Foreskin keratinocyte (primary cell): ENCODE measurements at places on chromosomes 5 and 9. TPM values are rescaled to one million over a fixed set of nuclear protein-coding genes. Genes with fewer than 3 reads are reported as not detected.
A peak's percentile ranks its signal among the peaks of the same experiment; 100 is the strongest.

GHR gene
- total RNA-seq = 1.6 and 2.1 TPM in 2 replicates

ADGRD2 gene
- total RNA-seq = 0.07 TPM in 1 of 2 replicates, not detected in the other

DNA sequence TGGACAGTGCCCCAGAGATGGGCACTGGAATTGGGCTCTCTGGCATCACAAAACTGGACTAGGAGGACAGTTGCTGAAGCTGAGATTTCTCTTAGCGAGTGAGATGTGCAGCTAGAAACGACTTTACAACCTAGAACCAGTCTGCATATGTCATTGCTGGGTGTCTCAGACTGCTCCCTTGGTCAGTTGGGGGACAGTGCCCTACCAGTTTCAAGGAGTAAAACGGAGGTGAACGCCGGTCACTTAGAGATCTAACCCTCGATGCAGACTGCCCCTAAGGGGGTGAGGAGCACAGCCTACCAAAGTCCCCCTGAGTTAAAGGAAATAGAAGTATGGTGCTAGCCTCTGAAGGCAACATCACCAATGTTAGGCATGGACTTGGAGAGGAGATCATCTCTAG, 704.4 kb upstream of the CDH9 start:
- no peak for DNase-seq

GRCh38 chr5:97281257-97281656, 98.2 kb upstream of the RIOK2 start:
- DNase-seq = no peak

GRCh38 chr9:73347720-73348119, 196.1 kb downstream of the ANXA1 start:
- DNase-seq = no peak

GRCh38 chr9:7791394-7791793, 8.2 kb downstream of the DMAC1 start:
- no peak for DNase-seq

DNA sequence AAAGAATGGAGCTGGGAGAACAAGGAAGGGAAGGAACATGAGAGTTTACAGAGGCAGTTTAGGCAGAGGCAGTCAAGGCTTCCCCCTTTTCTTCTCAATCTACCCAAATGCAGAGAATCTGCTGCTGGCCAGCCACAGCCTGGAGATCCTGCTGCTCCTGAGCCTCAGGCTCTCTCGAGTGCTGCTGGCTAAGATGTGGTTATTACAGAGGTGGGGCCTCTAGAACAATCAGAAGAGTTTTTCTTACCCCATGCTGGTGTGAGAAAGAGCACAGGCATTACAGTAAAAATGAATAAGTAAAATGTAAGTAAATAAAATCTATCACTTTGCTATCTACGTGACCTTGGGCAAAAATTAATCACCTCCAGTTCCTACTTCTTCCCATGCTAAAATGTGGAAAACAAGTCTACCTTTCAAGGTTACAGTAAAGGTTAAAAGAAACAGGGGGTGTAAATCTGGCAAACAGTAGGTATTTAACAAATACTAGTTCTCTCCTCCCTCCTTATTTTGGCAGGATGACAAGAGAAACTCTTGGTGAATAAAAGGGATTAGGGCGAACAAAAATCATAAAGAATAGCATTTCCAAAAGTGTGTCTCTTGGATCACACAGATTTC, 31.1 kb downstream of the FBXW11 start:
- peak; percentile 36 for DNase-seq

GRCh38 chr5:121967187-121967586, 5.4 kb downstream of the SRFBP1 start:
- no peak for DNase-seq

- DNase-seq = no peak
These were observed 155.0 kb downstream of the MAN2A1 start for GRCh38 chr5:109844695-109845094.
